Stimulated activated CD4-positive, alpha-beta T cell treated with anti-CD3 and anti-CD28 coated beads, Interleukin-4, amount 100 ng/mL, for 1 hour (primary cell): ENCODE measurements at places on chromosomes 5 and 9.

- DNase-seq = no peak
These were observed 1.2 kb upstream of the SLC1A3 start for GRCh38 chr5:36605241-36605640.

GRCh38 chr5:75363726-75364495 lies 26.9 kb downstream of the HMGCR start:
- DNase-seq = no peak

- DNase-seq = no peak
These were observed 958 bp downstream of the CD180 start for GRCh38 chr5:67195406-67196275.

- no peak for DNase-seq
These were observed 5.5 kb upstream of the LTC4S start for GRCh38 chr5:179788193-179788854.

GRCh38 chr5:176508603-176509002 lies 28.6 kb downstream of the RNF44 start:
- no peak for DNase-seq

DNA sequence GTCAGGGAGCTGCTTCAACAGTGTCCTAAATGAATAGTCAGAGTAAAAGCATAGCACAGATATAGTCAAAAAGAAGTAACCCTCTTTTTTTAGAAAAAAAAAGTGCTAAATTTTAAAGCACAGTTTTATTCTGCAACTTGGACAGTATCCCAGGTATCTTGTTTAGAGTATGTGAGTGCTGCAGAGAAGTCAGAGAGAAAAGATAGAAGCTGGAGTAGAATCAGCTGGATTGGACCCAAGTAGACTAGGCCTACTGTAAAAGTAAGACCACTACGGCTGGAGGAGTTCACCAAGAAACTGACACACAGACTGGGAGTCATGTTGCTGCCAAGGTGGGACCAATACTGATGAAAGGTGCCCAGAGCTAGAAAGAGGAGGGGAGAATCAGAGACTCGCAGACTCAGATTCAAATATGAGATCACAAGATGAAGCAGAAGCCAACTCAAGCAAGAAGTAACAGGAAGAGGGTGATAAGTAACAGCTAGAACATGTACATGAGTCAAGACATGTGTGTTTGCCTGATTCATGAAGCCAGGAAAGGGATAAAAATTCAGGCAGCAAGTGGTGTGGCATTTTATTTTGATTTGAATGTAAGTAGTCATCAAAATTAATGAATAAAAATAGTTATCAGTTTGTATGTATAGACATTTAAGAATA lies 25.6 kb upstream of the TUSC1 start:
- no peak for DNase-seq

DNA sequence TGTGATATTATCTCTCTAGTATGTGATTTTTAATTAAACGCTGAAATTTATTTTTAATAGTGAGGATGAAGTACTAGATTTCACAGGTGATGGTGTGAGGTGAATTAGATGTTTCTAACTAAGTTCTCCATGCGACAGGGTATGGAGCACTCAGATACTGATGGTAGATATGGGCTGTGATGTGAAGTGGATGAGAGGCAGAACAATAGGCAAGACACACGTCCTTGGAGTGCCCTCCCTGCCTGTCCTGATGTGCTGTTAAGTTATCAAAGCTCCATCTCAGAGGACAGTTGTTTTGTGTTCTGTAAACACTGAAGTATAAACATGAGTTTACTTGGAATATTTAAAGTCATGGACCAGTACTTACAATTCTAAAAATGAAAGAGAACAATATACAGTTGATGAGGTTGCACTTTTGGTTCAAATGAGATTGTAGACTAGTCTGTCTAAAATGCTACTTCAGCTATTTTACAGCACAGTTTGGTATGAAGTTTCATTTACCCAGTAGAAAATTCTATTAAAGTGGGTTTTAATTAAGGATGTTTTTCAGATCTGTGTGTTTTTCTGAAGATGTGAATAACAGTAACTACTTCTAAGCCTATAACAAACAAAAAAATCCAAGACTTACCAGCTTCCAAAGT lies 64.2 kb downstream of the C7 start:
- DNase-seq = no peak
